ENCODE measurements at places on chromosomes 12 and 14.

DNA sequence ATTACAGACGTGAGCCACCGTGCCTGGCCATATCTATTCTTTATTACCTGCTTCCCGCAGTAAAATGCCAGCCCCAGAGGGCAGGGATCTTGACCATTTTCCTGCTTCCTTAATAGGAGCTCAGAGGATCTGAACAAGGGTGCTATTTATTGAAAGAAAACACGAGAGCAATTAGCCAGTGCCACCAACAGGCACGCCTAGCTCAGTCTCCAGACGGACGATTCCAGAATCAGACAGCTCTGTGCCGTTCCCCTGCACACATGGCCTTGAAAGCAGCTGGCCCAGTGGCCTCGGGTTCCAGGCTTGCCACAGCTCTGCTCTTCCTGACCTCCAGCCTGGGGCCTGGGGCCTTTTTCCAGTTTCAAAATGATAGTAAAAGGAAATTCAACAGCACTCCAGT lies 135.2 kb upstream of the RFLNA start:
- DNase-seq, result no peak

DNA sequence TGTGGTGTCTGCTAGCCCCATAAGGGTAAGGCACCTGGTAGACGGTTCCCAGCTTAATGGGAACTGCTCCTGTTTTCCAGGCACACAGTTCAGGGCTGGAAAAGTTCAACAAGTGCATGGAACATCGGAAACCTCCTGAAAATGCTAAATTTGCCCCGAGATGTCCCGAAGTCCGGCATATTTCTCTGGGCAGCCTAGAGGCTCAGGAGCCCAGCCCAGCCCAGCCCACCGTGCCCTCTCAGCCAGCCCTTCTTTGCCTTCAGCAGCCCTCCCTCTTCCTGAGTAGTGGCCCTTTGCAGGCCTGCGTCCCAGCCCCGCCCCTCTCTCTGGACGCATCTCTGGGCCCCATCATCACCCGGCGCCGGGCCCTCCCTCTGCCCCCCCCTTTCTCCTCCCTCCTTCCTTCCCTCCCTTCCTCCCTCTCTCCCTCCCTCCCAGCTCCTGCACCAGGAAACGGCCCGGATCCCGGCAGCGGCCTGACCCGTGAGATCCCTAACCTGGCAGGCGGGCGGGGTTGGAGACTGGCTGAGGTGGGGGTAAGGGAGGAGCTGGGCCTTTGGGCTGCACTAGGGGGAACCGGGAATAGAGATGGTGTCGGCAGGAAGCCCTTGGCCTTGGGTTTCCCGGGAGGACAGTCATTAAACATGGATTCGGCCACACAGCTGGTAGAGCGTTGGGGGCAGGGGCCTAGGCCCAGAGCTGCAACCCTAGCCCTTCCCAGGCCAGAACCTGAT lies at the start of gene BCL2L2:
Gene BCL2L2, plus strand, starts transcription at position 422 of the 734 bp plus-strand sequence. CDS start 935 bp downstream, outside the sequence.
- peak; percentile 77 for DNase-seq

GRCh38 chr12:122189626-122190475 lies 6.9 kb downstream of the LRRC43 start:
- no peak for DNase-seq

DNA sequence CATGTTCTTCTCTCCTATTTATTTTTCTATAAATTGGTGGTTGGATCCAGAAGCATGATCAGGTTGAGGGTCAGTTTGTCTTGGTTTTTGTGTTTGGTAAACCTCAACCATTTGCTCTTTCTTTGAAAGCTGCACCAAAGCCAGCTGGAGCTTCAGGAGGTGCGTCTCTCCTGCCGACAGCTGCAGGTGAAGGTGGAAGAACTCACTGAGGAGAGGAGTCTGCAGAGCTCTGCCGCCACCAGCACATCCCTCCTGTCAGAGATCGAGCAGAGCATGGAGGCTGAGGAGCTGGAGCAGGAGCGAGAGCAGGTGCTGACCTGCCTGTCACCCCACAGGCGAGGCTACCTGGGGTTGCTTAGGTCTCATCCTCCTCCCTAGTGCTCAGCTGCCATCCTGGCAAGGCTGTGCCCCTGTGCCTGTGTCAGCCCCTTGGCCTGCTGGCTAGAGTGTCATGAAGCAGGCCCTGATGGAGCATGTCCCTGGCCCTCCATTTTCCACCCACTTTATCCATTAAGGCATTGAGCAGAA lies 45.0 kb downstream of the RAB35 start:
- no peak for DNase-seq

DNA sequence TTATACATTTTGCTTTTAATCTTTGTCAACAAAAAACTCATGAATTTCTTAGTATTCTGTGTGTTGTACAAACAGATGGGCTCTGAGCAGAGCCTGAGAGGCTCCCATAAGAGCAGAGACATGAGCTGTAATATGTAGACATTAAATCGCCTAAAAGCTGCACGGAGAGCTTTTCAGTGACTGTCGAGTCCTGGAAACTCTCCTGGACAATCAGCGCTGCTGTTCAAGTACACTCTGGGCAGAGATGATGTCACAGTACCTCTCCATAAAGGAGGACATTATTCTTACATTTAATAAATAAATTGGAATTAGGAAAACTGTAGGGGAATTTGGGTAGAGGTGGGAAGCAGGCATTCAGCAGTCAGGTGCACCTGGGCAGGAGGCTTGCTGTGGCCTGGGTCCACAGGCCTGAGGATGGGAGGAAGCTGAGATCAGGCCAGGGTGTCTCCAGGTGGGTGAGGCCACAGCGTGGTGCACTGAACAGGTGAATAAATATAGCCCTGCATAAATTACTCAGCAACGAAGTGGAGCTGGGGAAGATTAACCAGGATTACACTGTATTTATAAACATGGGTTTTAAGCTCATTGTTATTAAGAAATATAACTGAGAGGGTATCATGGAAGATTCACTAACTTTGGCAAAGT lies 13.3 kb upstream of the TCL1A start:
- DNase-seq, result no peak

DNA sequence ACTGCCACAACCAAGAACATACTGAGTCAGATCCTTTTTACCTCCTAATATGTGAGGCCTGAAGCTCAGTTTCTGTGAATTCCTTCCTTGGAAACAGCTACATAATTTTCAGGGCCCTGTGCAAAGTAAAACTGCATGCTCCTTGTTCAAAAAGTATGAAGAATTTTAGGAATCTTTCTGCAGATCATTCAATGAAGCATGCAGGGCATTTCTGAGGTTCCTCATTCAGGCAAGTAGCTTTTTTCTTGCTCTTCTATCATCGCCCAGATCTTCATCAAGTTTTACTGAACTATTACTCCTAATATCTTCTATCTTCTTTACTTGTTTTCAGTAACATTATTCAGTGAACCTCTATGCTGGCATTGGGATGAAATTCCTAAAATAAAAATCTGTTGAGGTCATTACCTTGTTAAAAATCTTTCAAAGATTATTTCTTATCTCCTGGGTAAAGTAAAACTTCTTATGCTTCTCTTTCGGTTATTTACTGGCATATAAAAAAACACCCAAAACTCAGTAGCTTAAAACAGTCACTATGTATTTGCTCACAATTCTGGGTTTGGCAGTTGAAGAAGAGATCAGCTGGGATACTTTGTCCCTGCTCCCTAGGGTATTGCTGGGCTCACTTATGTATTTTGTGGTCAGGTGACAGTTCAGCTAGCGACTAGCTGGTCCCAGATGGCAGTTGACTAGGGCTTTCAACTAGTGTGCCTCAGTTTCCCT lies 42.6 kb upstream of the KRR1 start:
- DNase-seq, result no peak

DNA sequence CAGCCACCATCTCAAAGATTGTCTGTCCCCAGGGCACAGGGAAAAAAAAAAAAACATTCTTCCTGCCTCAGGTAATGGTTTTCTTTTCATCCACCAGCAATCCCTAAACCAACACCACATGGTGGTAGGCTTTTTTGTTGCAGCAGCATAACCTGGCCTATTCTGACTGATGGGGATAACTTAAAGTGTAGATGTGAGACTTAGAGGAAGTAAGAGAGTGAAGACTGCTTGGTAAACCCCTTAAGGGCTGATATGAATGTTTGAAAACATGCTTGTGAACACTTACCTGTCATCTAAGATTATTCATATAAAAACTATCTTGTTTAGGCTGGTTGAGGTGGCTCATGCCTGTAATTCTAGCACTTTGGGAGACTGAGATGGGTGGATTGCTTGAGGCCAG lies 130.2 kb upstream of the RAP1B start:
- DNase-seq, result no peak

- DNase-seq, result no peak
Measured at GRCh38 chr12:53645165-53645564, 19.0 kb upstream of the ATF7 start.

GRCh38 chr14:94051115-94051514 lies 25.0 kb downstream of the OTUB2 start:
- no peak for DNase-seq
